ENCODE measurements at places on chromosomes 4 and X.

DNA sequence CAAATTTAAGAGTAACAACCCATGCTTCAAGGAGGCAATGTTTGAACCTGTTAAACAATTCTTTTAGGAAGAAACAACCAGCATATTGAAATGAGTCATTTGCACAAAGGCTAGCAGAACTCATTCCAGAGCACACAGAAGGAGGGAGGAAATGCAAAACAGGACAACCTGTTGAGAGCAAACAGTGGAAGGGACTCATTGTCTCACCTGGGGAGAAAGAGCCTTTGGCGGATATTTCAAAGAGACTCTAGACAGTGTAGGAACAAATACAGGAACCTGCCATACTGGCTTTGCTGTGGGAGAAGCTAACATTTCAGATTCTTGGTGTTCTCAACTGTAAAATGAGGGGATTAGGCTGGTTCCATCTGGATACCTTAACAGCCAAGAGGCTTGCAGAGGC lies 14.8 kb upstream of the RASGEF1B start:
- DNase-seq, result no peak

GRCh38 chr4:8919651-8920288 lies 48.1 kb upstream of the HMX1 start:
- no peak for DNase-seq

DNA sequence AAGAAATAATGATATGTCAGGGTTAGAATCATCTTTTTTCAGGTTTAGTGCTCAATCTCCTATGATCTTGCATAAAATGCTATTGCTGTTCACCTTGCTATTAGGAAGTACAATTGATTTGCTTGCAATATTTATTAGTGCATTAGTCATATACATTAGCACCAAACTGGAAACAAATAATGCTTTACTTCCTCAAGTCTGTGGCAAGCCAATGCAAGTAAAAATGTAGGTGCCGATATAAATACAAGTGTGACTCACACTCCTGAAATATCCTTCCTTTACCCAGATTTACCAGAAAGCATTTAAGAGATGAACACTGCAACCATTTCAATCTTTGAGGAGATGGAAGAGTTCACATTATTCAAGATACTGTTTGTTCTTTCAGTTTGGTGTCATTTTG lies 1487.7 kb upstream of the ADGRL3 start:
- DNase-seq, result no peak

DNA sequence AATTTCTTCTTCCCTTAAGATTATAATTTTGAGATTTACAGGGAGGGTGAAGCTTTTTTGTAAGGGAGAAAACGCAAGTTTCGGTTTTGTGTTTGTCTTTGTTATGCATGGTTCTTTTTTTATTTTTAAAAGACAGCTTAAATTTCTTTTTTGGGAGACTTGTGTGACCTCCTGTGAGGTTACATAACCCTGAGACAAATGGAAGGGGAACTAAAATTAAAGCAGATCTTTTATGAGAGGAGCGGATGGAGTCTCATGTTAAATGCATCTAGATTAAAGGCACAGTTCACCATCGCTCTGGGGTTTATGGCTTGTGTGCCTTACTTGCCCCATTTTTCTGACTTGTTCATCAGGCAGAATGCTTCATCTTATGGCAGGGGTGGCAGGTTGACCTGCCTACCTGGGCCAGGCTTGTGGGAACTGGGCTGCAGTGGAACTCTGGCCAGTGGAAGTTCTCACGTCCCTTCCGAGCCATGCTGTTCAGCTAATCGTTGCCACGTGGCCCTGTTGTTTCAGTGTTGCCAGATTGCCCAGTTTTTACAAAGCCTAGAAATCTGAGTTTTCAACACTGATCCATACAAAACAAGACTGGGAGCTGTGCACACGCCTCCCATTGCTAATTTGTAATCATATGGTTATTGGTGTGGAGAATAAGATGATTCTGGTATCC lies 291.8 kb downstream of the ARHGAP10 start:
- no peak for DNase-seq

- no peak for DNase-seq
These were observed 2.4 kb downstream of the RAP2C start for GRCh38 chrX:132216806-132217202.

- no peak for DNase-seq
These were observed 11.0 kb upstream of the TNIP2 start for GRCh38 chr4:2767046-2767704.

GRCh38 chr4:109548655-109549054 lies 11.4 kb upstream of the MCUB start:
- DNase-seq, result no peak

DNA sequence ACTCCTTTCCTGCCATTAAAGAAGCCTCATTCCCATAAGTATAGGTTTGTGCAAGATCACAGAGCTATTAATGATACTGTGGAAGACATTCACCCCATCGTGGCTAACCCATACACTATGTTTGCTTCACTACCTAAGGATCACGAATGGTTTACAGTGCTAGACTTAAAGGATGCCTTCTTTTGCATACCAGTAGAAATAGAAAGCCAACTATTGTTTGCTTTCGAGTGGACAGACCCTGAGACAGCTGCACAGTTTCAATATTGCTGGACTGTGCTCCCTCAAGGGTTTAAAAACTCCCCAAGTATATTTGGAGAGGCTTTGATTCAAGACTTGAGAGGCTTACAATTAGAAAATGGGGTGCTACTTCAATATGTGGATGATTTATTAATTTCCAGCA lies 16.0 kb upstream of the PAPSS1 start:
- no peak for DNase-seq

- DNase-seq, result no peak
These were observed 120.2 kb upstream of the GUCY1A1 start for GRCh38 chr4:155546451-155546850.

DNA sequence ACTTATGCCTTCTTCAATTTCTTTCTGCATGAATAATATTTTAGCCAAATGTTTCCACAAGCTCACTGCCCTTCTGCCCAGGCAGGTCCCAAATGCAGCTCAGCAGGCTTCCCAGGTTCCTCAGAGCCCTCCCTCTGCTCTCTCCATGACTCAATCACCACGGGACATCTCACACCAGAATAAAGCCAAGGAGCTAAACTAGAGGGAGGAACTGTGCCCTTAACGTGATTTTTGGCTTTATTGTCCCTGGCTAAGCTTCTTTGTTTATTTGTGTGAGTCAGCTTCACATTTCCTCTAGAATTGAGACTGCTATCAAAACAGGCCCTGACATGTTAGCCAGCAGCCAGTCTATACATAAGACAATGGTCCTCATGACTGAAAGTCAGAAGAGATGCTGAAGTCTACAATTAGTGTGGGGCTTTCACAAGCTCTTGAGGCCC lies 186.4 kb upstream of the GALNT7 start:
- DNase-seq, result no peak

DNA sequence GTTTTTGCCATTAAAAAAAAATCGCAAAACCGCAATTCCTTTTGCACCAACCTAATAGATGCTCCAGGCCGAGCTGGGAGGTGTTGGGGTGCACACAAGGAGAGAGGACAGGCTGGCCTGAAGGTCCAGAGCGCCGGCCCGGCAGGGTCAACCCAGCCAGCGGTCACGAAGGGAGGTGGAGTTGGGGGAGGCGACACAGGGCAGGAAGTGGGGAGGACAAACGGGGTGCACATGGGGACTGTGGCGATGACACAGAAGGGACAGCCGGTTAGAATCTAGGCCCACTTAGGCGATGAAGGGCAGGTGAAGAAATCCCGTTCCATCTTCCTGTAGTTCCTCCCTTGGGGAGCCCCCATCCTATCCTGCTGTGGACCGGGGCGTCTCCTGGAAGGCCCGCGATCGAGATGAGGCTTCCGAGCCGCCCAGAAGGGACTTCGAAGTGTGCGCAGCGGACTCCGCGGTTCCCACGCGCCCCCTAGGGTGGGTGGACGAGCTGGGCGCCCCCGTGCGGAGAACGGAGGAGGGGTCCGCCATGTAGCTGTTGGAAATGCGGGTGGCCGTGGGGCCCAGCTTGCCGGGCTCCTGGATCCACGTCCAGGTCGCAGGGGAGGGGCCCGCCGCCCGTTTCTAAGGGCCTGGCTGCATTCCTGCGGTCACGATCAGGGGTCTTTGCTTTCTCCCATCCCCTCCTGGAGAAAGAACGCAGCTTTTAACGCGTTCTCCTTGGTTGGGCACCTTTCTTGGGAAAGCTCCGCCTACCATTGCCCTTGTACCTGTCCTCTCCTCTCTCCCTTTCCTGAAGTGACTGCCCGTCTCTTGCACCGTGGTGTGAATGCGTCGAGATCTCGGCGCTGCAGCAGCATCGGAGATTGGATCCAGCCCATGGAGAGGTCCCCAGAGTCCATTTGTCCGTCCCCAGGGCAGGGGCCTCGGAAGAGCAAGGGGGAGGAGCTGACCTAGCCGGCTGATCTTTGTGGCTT lies 17.0 kb upstream of the HPF1 start:
- DNase-seq, result no peak

GRCh38 chr4:66032571-66032970 lies 362.3 kb upstream of the EPHA5 start:
- no peak for DNase-seq

- DNase-seq, result no peak
These were observed 101.2 kb downstream of the FAM13A start for GRCh38 chr4:88955580-88956380.

GRCh38 chr4:95549246-95550114 lies 707 bp upstream of the UNC5C start:
- peak; percentile 79 for DNase-seq

- DNase-seq, result no peak
These were observed 98.4 kb downstream of the AREG start for GRCh38 chr4:74543231-74543781.

DNA sequence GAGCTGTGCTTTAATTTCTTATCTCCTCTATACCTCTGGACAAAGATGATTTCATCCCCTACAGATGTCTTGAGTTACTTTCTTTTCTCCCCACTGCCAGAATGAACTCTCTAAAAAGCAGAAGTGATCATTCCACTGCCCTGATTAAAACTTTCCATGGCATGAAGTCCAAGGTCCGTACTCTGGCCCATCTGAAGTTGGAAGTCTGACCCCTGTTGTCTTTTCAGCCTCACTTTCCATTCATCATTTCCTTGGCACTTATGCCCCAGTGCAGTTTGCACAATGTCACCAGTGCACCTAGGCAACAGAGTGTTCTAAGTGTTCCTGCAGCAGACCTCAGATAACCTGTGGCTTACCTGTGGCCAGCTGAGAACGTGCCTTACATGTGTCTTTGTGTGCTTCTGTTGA lies 242.4 kb downstream of the FRAS1 start:
- no peak for DNase-seq

DNA sequence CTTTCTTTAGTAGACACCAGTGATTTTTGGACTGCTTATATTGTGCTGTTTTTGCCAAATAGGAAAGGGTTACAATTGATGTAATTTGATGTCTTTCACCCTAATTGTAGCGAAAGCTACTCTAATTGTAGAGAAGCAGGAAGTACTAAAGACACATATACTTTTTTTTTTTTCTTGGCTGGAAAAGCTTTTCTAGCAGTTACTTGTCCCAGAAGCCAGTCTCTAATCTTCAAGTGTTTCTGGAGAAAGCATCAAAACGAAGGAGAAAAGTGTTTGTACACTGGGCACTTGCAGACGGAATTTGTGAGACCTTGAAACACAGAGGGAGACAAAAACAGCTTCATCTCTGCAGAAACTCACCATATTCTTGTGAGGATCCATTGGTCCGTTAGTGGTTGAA lies 616.5 kb upstream of the LCORL start:
- no peak for DNase-seq

GRCh38 chrX:23694606-23695005 lies 27.3 kb downstream of the PRDX4 start:
- DNase-seq, result peak; percentile 67

GRCh38 chr4:52657292-52657617 lies 1.8 kb downstream of the USP46 start:
- no peak for DNase-seq

GRCh38 chr4:96649536-96649935 lies 809.6 kb downstream of the PDHA2 start:
- no peak for DNase-seq

DNA sequence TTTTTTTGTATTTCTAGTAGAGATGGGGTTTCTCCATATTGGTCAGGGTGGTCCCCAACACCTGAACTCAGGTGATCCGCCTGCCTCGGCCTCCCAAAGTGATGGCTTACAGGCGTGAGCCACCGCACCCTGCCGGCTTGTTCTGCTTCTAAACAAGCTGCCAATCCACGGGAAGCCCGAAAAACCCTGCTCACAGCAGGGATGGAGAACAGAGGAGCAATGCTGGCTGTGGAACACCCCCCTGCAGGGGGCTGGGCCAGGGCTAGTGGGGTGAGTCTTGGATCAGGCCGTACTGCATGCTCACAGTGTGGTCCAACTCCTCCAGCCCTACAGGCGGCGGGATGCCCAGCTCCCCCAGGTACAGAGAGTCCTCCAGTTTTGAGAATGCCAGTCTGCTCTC lies 38.1 kb upstream of the ARHGAP6 start:
- no peak for DNase-seq

- DNase-seq, result no peak
These were observed 426 bp upstream of the C4orf51 start for GRCh38 chr4:145679520-145679919.

DNA sequence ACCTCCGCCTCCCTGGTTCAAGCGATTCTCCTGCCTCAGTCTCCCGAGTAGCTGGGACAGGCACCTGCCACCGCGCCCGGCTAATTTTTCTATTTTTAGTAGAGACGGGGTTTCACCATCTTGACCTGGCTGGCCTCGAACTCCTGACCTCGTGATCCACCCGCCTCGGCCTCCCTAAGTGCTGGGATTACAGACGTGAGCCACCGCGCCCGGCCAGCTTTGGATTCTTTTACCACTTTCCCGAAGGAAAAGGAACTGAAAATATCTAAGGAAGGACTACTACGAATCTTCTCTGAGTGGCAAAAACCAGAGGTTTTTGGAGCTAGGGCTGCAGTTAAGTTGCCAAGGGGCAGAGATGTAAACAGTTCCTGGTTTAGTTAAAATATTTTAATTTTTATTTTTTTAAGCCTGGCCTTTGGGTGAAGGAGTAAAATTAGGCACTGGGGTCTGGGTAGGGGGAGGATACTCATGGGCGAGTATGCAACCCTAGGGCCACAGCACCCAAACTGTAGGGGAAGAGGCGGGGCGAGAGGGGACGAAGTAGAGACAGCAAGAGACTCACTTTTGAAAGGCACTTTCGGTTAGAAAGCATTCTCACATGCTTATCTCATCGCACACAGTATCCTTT lies 525 bp upstream of the CISD2 start:
- DNase-seq, result no peak

DNA sequence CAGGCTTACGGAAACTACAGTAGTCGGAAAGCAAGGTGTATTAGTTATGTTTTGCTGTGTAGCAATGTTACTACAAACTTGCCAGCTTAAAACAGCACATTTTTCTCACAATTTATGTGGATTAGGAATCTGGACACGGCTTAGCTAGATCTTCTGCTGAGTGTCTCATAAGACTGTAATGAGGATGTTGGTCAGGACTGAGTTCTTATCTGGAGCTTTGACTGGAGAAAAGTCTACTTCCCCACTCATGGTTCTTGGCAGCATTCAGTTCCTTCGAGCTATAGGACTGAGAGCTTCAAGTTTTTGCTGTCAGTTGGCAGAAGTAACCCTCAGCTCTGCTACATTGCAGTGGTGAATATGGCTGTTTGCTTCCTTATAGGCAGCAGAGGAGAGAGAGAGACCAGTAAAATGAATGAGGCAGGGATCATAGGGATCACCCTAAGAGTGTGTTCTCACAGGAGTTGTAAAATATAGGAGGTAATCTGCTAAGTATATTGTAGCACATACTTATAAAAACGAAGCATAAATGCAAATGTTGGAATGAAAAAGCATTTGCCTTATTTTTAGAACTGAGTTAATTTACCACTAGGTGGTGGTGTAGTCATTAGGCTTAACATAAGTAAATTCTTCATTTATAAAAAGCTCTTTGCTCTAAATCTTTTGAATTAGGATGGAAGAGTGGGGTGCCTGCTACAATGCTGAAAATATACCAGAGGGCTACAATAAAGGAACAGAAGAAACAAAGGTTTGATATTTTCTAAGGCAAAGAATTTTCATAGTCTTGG lies 38.6 kb downstream of the ALG13 start:
- DNase-seq, result no peak

Data from GM13977 (cell line).